NCI-H2107 (cell line): ENCODE measurements at places on chromosomes 5 and 9.

GRCh38 chr9:35725362-35725761 lies 6.6 kb downstream of the TLN1 start:
- no peak for DNase-seq

DNA sequence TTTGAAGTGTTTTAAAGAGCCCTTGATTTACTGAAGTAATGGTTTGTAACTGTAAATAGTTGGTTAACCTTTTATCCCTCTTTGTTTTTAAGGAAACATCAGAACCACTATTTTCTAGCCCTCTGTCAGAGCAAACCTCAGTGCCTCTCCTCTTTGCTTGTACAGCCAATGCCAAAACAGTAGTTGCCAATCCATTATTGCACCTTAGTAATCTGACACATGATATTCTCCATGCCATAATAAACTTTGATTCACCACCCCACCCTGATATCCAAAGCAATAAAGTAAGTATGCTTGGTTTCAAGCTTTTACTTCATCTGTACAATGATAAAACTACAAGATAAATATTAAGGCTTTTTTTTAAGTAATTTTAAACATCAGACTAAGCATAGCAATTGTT lies 100.8 kb downstream of the DMXL1 start:
- no peak for DNase-seq

- no peak for DNase-seq
These were observed 69.5 kb downstream of the ZNF354C start for GRCh38 chr5:179129607-179130071.

- DNase-seq = no peak
These were observed 46.8 kb upstream of the IER5L start for GRCh38 chr9:129224618-129225489.

DNA sequence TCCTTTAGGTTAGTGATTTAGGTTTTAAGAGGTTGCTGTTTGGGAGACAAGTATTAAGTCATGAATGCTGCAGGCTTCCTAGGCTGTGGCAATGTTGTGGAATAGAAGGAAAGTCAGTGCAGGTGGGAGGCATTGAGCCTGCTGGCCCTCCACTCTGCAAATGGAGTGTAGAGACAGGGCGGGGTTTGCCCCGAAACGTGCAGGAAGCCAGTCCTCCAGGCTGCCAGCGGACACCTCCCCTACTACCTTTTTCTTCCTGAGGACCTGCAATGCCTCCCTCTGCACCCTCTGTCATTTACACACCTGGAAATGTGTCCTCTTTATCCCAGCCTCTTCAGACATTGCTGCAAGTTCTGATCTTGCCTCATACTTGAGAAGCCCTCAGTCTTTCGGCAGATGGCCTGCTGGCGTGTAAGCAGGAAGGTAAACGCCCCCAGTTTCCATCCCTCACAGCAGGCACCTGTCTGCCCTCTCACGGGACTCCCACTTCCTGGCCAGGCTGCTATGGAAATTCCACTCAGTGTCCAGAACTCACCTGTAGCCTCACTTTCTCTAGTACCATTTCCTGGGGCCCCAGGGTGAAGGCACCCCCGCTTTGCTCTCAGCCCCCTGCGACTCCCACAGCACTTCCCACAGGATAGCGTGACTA lies 81.6 kb upstream of the BOD1 start:
- DNase-seq = no peak

DNA sequence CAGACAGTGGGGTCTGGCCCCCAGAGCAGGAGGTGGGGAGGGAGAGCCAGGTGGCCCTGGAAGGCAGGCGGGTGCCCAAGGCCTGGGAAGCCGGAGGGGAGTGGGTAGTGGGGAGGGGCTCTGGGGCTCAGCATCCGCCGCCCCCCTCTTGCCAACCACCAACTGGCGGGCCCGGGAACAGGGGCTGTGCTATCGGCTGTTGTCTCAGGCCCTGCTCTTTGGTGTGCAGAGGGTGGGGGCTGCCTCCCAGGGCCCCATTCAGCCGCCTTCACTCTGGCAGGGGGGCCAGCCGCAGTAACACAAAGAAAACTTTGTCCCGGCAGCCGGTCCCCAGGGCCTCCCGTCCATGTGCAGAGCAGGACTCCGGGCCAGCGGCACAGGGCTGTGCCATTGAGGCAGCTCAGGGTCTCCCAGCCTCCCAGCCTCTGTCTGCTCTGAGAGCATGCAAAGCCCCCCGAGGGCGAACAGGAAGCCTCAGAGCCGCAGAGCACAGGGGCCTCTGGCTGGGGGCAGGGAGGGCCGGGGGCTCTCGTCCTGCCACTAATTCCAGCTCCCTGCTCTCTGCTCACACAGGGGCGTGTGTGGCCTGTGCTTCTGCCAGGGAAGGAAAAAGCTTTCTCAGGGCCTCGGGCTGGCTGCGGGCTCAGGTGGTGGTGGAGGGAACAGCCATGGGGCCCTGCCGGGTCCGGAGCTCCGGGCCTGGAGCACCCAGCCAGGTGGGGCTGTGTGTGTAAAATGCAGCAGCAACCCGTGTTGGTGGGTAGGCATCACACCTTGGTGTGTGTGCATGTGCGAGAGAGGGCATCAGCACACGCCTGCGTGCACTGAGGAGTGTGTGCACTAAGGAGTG lies 54.2 kb upstream of the NOTCH1 start:
- no peak for DNase-seq

DNA sequence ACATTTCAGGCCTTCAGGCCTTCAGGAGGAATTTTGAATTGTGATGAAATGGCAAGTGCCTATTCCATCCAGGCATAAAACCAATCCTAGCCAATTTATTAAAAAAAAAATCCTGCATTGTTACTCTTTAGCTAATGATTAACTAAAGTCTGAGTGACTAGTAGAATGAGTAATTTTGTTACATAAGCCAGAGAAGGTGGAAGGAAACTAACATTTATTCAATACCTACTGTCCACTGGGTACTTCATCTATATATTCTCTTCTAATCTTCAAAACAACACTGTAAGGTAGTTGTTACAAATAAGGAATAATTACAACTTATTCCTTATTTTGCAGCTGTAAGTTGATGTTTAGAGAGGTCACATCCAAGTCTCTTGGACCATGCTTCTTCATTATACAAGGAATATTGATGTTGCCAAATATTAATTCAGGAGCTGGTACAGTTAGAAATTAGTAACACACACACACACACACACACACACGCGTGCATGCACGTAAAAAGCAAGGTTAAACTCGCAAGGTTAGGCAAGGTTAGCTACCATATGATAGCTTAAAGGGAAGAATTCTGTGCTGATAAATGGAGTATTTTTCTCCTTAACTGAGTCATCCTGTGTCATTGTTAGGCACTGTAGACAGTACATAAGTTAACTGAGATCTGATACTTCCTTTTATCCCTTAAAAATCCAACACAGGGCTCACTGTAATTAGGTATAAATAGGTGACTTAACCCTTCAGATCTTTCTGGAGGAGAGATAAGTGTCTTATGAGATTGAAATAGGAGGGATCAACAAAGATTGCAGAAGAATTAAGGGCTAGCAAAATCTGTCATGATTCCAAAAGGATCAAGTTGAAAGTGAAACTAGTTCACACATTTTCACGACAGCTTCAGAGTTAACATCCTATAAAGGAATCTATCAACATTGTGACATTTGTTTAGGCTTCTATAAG lies 596.9 kb downstream of the PDE4D start:
- DNase-seq = no peak

- no peak for DNase-seq
These were observed 58.5 kb upstream of the PJA2 start for GRCh38 chr5:109468288-109468676.

- DNase-seq = no peak
These were observed 84.7 kb upstream of the MAST4 start for GRCh38 chr5:66511491-66511890.

GRCh38 chr5:146849694-146850303 lies 28.8 kb downstream of the PPP2R2B start:
- DNase-seq = no peak

DNA sequence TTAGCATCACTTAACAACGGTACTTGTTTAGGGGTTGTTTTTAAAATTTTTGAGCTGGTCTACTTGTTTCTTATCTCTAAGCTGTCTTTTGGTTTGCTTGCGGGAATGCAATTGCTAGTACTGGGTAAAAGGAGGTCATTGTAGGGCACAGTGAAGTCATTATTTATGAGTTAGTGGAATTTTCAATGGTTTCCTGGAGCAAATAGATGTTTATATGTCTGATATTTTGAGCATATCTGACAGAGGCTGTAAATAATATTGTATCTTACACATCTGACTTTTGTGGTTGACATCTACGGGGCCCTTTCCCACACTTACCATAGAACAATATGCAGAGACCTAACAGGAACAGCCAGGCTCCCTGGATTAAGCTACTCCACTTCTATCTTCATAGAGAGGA lies 90.4 kb upstream of the IL6ST start:
- no peak for DNase-seq

DNA sequence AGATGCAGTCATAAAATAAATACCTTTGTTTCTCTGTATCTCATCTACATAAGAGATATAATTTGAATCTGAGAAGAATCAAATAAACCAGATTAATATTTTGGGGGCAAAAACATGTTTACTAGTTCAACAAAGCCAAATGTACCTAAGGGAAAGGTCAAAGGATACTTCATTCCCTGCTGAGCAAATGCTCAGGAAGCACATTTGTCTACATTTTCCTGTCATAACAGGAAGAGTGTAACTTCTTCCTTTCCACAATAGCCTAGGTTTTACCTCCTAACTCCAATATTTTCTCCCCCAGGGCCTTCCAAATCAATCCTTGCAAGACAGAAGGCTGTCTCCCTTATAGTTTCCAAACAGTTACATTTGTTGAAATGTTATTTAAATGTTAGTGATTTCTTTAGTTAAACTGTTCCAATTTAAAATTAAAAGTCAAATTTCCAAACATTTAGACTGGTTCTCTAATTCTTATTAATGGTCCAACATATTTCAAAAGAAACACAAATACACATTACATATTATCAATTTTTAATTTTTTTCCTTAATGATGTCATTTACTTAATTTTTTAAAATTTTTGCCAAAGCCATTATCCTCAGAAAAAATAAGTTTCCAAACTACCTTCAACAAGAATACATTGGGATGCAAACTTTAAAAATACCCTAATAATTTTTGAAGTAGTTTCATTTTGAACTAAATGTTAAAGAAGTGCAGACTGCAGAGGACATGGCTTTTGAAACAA lies 67.8 kb downstream of the MEF2C start:
- no peak for DNase-seq

- DNase-seq = no peak
These were observed 71.3 kb upstream of the HTR4 start for GRCh38 chr5:148725675-148726074.

- no peak for DNase-seq
These were observed 9.2 kb upstream of the GADD45G start for GRCh38 chr9:89595646-89596045.

DNA sequence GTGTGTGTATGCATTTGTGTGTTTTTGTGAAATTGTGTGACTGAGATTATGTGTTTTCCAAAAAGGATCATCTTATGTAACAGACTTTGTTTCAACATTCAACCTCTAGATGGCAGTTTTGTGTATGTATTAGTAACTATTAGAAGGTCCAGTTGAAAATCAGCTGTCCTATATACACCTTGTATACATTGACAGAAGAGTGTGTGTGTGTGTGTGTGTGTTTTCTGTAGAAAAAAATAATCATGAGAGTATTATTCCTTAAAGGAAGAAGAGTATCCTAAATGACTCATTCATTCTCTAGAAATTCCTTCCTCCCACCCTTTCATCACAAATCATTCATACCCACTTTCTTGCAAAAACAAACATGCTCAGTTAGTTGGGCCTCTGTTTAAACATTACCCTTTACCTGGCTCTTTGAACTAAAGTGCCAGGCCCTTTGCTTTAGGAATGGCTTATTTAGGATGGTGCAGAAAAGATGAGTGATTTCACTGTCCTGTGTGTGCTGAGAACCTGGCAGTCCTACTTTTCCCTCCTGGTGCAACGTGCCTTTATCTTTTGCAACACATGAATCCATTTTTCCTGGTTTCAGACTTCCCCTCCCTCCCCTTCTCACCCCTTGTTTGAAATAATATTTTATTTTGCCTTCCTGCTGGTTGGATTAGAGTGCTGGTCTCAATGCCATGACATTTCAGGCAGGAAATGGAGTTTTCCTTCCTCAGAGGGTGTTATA lies 152.2 kb downstream of the ARHGAP26 start:
- DNase-seq = no peak
